NCI-H1694 treated with DMSO at 0.1 percent for 48 hours (cell line): ENCODE measurements at places on chromosomes 1 and 21.

GRCh38 chr1:85867189-85867588 lies 159.0 kb upstream of the ZNHIT6 start:
- DNase-seq, result no peak

DNA sequence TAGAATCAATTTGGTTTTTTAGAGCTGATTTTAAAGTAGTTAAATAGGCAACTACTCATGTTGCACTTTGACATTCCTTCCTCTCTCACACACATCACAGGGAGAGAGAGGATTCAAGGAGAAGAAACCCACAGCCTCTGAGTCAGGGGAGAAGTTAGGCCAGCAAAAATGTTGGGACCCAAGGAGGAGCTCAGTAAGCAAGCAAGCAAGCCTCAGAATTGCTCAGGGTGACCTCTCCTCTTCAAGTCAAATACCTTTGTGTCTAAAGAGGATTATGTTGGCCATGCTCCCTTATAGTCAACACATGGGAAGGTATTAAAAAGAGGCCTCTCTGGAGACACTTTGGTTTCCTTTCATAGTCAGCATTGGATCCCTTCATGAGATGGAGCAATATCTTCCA lies 80.5 kb upstream of the WARS2 start:
- DNase-seq, result no peak

GRCh38 chr1:217089361-217090014 lies 366.3 kb upstream of the ESRRG start:
- peak; percentile 70 for DNase-seq

DNA sequence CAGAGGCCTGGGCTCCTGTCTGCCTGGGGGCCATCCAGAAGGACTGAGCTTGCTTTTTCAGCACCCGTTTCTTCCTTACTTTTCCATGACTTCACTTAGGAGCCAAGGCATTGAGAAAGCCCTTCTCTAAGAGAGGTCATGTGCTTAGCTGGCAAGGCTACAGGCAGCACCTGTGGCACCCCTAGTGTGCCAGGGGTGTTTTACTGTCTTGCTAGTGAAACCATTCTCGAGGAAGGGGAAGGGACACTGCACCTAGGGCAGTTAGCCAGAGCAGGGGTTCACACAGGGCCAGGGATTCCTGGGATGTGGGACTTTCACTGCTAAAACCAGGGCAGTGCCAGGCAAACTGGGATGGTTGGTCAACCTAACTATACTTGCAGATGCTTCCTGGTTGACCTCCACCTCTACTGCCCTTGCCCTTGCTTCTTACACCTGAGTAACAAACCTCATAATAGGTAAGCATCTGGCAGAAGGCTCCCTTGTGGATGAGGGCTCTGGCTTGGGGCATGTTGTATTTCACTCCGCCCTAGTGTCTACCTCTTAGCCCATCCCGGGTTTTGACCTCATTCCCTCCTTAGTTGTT lies 69.2 kb downstream of the NOS1AP start:
- no peak for DNase-seq

GRCh38 chr1:77282866-77283539 lies 1.2 kb downstream of the AK5 start:
- no peak for DNase-seq

GRCh38 chr1:184941410-184941733 lies 32.9 kb downstream of the NIBAN1 start:
- no peak for DNase-seq

- no peak for DNase-seq
These were observed 14.8 kb upstream of the GBP5 start for GRCh38 chr1:89287181-89288050.
